CD8-positive, alpha-beta memory T cell (primary cell): ENCODE measurements at places on chromosomes 5 and 9. TPM values are rescaled to one million over a fixed set of nuclear protein-coding genes. Genes with fewer than 3 reads are reported as not detected.
A peak's percentile ranks its signal among the peaks of the same experiment; 100 is the strongest.

GRCh38 chr5:123119334-123119986 lies 30.4 kb downstream of the PRDM6 start:
- no peak for DNase-seq
- no peaks in the 10 kb centered on the region for H3K4me1 ChIP-seq
- no peaks in the 10 kb centered on the region for H3K36me3 ChIP-seq
- H3K27me3 ChIP-seq = no peaks in the 10 kb centered on the region

- no peaks in the 10 kb centered on the region for H3K4me1 ChIP-seq
- no peak overlapping the region for H3K27ac ChIP-seq
- DNase-seq = no peak
- peaks cover 2% of the 10 kb centered on the region for H3K27me3 ChIP-seq
These were observed 18.3 kb upstream of the RXRA start for GRCh38 chr9:134307674-134308638.

DNA sequence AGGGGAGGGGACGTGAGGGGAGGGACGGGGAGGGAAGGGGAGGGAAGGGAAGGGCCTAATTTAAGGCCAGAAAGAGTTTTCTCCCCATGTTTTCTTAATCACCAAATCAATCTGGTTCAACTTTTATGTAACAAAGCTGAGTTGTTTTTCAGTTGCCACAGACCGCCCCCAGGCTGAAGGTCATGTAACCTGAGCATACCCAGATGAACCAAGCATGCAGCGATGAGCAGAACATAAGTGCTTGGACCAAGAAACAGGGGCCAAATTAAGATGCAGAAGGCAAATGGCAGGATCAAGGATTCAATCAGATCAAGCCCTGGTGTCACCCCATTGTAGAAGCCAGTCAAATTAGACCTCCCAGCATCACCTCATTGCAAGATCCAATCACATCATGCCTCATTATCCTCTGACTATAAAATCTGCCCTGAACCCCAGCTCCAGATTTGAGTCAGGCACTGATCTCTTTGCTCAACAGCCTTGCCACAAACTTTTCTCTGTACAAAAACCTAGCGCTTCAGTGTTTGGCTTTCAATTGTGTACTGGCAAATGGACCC lies 113.5 kb upstream of the TNPO1 start:
- no peaks in the 10 kb centered on the region for H3K4me1 ChIP-seq
- no peak overlapping the region for H3K27ac ChIP-seq
- H3K27me3 ChIP-seq = no peaks in the 10 kb centered on the region
- DNase-seq = no peak
- no peak overlapping the region for H3K4me3 ChIP-seq

DNA sequence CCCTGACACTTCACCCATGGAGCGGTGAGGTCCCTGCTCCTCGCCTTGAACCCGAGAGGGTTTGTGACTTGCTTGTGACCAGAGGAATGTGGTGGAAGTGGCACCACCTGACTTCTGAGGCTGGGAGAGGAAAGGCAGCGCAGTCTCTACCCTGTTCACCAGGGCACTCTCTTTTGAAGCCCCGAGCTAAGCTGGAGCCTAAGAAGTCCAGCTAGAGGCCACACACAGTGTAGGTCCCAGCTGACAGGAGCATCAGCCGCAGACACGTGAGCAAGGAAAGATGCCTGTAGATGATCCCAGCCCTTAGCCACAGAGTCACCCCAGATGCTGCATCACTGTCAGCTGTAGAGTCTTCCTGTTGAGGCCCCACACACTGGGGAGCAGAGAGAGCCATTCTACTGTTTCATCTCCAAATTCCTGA lies 1.7 kb upstream of the ANGPTL2 start:
- peaks cover 9% of the 10 kb centered on the region for H3K27me3 ChIP-seq
- no peak overlapping the region for H3K4me3 ChIP-seq
- no peak overlapping the region for H3K27ac ChIP-seq
- H3K36me3 ChIP-seq = no peaks in the 10 kb centered on the region
- DNase-seq = no peak
- H3K4me1 ChIP-seq = no peaks in the 10 kb centered on the region

GRCh38 chr9:88443480-88444113 lies 55.4 kb downstream of the SPIN1 start:
- H3K4me1 ChIP-seq = peaks cover 9% of the 10 kb centered on the region
- DNase-seq = no peak
- no peaks in the 10 kb centered on the region for H3K36me3 ChIP-seq
- no peak overlapping the region for H3K4me3 ChIP-seq

GRCh38 chr5:128199611-128200010 lies 116.0 kb downstream of the SLC12A2 start:
- H3K4me3 ChIP-seq = no peak overlapping the region
- no peak overlapping the region for H3K27ac ChIP-seq
- DNase-seq = no peak
- H3K27me3 ChIP-seq = no peaks in the 10 kb centered on the region

GRCh38 chr9:72701510-72701909 lies 180.1 kb downstream of the TMC1 start:
- DNase-seq = no peak
- no peaks in the 10 kb centered on the region for H3K27me3 ChIP-seq
- no peak overlapping the region for H3K27ac ChIP-seq

DNA sequence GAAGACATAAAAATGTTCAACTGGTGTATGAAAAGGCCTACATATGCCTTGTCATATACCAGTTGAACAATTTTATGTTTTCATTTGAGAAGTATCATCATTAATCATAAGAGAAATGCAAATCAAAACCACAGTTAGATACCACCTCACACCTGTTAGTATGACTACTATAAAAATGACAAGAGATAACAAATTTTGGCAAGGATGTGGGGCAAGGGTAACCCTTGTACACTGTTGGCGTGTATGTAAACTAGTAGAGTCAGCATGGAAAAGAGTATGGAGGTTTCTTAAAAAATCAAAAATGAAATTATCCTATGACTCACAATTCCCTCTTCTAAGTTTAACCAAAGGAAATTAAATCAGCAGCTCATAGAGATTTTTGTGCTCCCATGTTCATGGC lies 250.4 kb upstream of the ST8SIA4 start:
- H3K4me1 ChIP-seq = no peaks in the 10 kb centered on the region
- H3K36me3 ChIP-seq = no peaks in the 10 kb centered on the region
- no peak overlapping the region for H3K4me3 ChIP-seq
- no peak for DNase-seq
- no peak overlapping the region for H3K27ac ChIP-seq

- H3K27ac ChIP-seq = no peak overlapping the region
- no peak overlapping the region for H3K4me3 ChIP-seq
- no peaks in the 10 kb centered on the region for H3K4me1 ChIP-seq
- no peaks in the 10 kb centered on the region for H3K36me3 ChIP-seq
- DNase-seq = no peak
- H3K27me3 ChIP-seq = no peaks in the 10 kb centered on the region
These were observed 1682.4 kb downstream of the MAT2B start for GRCh38 chr5:165187815-165188214.

DNA sequence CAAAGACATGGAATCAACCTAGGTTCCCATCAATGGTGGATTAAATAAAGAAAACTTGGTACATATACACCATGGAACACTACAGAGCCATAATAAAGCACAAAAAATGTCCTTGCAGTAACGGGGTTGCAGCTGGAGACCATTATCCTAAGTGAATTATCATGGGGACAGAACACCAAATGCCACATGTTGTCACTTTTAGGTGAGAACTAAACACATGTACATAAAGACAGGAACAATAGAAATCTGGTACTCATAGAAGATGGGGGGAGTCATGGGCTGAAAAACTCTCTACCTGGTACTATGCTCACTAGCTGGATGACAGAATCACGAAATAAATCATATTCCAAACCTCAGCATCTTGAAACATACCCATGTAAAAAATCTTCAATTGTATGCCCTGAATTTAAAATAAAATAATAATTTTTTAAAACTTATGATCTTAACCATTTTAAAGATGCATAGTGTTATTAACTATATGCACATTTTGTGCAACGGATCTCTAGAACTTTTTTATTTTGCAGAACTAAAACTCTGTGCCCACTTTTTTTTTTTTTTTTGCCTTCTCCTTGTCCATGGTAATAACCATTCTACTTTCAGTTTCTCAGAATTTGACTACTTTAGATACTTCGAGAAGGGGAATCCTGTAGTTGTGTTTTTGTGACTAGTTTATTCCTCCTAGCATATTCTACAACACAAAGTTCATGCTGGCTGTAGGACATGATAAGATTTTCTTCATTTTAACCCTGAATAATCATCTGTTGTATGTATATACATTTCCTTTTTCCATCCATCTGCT lies 1081.6 kb upstream of the ACO1 start:
- peak overlapping the region; percentile 25 for H3K4me3 ChIP-seq
- H3K4me1 ChIP-seq = peaks cover 12% of the 10 kb centered on the region
- DNase-seq = no peak
- H3K27ac ChIP-seq = no peak overlapping the region
- no peaks in the 10 kb centered on the region for H3K36me3 ChIP-seq
- no peaks in the 10 kb centered on the region for H3K27me3 ChIP-seq

DNA sequence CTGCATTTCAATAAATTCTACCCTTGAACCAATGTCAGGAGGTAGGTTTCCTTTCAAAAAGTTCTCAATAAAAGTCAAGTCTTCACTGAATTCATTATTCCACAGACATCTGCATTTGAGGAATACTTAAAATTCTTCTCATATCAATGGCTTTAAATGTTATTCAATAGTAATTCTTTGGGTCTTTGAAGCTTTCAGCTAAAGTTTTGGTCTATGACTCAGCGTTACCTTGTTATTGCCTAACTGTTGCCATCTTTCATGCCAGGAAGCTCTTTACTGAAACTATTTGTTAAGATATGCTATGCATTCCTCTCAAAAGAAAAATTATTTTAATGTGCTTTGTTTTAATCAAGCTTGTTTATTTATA lies 170.5 kb downstream of the NNT start:
- H3K27ac ChIP-seq = no peak overlapping the region
- no peak overlapping the region for H3K4me3 ChIP-seq
- no peaks in the 10 kb centered on the region for H3K36me3 ChIP-seq

DNA sequence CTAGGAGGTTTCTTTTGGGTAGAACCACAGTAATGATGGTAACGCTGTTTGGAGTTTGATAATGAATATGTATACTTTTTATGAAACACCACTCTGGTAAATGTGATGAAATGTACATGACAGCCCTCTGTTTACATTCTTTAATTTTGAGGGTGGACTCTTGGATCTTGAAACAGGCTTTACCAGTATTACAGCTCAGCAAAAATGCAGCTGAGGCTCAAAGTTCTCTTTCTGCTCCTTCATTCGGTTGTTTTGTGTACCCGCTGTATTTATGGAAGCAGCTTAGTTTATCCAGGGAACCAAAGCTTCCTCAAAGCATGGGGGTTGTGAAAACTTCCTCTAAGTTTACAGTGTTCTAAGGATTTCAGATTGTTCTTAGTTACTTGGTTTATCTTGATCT lies 11.1 kb downstream of the GAPVD1 start:
- no peaks in the 10 kb centered on the region for H3K27me3 ChIP-seq
- peaks cover 7% of the 10 kb centered on the region for H3K4me1 ChIP-seq
- H3K36me3 ChIP-seq = no peaks in the 10 kb centered on the region
- DNase-seq = no peak

PNPLA7 gene
- total RNA-seq = 2.4 TPM

IFNA4 gene
- not detected for total RNA-seq

PCDHGA1 gene
- 0.09 TPM for total RNA-seq

PCDHB2 gene
- not detected for total RNA-seq
